ENCODE measurements at places on chromosomes 11 and 22.

DNA sequence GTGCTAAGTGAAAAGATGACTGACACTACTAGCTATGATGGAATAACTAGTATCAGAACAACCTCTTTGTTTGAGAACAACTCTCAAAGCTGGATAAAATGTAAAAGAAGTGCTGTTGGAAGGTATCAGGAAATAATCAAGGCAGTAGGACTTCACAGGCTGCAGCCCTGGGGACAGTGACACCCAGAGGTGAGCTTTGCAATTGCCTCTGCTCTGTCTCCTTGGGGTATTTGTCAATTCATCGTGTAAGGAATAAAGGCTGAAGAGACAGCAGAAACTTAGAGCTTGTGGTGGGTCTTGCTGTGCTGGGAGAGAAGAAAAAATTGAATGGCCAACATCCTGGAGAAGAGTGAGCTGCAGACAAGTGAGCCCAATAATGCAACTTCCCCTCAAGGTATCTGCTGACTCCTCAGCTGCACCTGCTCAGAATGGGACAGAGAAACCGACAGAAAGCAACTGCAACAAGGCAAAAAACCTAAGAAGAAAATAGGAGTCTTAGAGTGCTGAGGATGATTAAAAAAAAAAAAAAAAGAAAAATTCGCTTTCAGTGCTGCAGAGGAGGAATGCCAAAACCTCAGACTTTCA lies 141.1 kb downstream of the RCN1 start:
- DNase-seq, result peak; percentile 39

DNA sequence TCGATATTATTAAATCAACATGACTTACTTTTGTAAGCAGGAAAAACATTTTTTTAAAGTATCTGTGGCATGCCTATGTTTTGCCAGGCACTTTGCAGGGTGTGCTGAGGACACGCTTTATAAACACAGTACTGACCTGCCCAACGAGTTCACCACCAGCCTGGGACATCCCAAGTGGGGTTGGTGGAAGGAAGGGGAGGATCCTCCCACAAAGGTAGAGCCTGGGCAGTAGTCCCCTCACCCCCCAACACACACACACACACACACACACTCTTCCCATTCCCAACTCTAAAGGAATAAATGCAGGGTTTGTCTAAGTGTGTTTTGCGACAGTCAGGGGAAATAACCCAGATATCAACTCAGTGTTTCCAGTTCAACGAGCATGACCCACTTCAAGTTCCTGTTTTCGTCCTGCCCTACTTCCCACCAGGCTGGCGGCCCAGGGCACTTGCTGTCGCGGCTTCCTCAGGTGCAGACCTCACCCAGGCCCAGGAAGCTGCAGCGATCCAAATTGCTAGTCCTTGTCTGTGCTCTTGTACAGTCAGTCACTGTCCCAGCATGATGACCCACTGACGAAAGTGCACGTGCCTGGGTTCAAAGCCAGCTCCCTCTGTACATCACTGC lies 3.1 kb downstream of the CERK start:
- no peak for DNase-seq

DNA sequence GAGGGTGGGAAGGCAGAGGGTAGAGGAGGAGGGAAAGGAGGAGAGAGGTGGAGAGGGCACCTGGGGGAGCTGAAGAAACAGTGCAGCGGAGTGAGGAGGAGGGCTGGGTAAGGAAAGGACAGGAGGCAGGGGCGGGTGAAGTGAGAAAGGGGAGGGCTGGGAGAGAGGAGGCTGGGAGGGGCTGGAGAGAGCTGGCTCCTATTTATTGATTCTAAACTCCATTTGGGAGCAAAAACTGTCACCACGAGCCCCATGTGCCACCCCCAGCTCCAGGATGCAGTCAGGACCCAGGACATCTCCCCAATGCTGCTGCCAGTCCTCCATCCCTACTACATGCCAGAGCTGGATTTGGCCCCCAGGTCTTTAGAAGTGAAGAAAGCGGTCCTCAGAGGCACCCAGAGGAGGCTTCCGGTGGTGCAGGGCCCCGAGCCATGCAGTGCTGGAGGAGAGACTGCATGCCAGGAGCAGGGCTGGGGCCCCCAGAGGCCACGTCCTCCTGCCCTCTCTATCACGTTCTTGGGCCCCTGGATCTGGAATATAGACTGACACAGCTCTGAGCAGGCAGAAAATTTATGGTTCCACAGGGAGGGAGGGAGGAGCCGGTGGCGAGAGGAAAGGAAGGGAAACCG lies 53.7 kb downstream of the SLC22A12 start:
- DNase-seq, result peak; percentile 14

DNA sequence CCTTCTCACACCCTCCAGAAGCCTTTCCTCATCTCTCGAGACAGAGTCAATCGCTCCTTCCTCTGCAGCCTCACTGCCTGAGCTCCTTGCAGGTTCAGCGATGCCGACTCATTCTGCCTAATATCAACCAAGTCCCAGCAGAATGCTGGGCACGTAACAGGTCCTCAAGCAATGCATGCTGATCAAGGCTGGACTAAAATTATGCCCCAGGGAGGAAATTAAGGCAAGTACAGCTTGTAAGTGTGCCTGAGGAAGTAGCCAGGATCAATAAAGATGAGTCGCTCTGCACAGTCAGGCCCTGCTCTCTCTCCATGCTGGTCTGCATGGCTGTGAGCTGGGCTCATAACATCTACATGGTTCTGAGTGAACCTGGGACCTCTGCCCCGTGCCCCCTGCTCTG lies 25.6 kb upstream of the NRIP3 start:
- no peak for DNase-seq

DNA sequence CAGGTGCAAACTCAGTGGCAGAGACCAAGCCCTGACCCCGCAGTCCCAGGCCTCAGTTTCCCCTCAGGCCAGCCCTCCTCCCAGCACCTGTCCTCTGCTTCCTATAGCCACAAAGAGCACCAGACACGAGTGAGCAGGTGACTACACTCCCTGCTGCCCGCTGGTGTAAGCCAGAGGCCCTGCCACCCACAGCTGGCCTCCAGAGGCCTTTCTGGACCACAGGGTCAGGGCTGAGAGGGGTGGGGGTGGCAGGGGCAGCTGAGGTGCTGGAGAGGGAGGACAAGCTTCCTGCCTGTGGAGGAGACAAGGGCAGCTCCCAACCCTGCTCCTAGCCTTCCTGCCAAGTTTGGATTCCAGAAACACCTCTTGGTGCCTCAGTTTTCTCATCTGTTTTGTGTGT lies 31.3 kb upstream of the WNT7B start:
- no peak for DNase-seq

- no peak for DNase-seq
Measured at GRCh38 chr22:42335839-42336378, 65.5 kb upstream of the TCF20 start.

DNA sequence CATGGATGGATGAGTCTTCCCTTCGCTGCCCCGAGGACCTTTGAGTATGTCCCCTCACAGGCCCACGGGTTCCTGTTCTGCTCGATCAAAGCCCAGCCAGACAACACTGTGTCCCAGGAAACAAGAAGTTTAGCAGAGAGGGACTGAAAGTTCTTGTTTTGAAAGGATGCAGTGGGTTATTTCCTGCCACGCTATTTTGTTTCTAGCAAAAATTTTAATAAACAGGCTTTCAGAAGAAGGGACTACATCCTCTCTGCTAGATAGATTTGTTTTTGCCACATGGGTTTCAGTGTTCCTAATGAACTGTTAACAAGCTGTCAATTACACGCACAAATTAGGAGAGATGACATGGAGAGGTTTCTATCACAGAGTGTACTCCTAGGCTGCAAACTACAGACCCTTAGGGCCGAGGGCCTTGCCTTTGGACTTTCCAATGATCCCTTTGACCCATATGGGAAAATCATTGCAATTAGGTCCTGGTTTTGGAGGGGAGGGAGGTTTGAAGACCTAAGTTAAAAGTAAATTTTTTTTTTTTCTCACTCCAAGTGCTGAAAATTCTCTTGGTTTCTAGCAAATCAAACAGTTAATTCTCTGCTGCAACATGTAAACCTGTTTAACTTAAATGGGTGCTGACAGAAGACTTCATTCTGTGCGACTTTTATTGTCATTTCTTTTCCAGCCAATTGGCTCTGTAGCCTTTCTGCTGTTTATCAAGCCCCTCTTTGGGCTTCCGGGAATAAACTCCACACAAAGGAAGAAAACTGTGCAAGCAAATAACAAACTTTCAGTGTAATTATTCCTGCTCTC lies 81.4 kb downstream of the RCN1 start:
- DNase-seq, result no peak

DNA sequence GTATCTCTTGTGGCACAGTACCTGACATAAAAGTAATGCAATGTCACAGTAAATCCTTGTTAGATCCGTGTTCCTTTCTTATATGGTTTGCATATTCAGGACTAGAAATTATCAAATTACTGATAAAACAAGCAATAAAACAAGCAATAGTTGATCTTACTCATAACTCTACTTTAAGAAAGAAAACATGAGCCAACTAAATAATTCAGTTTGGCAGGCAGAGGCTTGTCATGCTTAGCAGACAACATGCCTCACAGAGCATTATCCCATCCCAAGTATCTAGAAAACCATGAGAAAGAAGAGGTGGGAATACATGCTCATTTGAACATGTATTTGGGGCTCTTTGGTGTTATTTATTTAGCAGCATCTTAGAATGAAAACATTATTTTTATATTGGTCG lies 241.9 kb downstream of the SOX6 start:
- DNase-seq, result no peak

- DNase-seq, result no peak
Measured at GRCh38 chr11:110787680-110788079, 75.4 kb upstream of the ARHGAP20 start.

DNA sequence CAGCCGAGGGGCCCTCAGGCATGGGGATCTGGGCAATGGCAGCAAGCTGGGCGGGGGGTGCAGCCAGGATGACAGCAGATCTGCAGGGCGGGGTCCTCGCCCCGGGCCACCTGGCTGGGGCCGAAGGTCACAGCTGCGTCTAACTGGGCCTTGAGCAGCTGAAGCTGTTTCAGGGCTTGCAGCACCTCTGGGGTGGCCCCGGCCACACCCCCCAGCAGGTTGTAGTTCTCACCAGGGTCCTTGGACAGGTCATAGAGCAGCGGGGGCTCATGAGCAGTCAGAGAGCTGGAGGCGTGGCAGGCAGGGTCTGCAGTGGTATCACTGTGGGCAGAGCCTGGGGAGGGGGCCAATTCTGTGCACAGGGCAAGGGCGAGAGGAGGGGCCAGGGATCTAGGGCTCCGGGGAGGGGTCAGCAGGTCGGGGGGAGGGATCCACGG lies 2.8 kb downstream of the ARSA start:
- DNase-seq, result no peak

DNA sequence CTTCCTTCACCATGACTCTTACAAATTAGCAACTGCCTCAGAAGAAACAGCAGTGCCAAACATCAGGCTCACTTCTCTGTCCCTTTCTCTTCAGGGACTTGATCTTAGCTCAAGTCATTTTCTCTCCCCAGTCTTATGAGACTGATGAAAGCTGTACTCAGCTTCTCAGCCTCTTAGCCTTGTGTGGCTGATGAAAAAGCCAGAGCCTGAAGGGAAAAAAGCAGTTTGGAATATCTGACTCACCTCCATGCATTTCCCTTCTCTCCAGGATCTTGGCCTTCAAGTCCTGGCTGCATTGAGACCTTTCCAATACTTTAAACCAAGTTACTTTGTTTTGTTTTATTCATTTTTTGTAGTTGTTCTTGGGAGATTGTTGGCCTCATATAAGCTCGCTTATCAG lies 195.9 kb downstream of the SPON1 start:
- no peak for DNase-seq

DNA sequence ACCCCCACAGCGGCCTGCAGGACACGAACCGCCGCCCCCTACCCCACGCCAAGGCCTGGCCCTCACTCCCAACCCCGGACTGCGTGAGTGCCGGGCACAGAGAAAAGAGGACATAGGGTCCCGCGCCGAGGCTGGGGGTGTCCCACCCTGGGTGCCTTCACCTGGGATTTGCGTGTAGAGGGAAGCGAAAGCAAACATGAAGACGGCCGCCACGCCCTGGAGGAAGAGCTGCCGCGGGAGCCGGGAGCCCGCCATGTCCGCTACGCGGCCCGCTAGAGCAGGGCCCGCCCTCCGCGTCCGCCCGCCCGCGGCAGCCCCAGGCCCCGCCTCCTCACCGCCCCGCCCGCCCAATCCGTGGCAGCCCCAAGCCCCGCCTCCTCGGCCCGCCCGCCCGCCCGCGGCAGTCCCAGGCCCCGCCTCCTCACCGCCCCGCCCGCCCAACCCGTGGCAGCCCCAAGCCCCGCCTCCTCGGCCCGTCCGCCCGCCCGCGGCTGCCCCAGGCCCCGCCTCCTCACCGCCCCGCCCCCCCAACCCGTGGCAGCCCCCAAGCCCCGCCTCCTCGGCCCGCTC lies at the start of gene LMF2:
Gene LMF2 (minus strand): TSS at position 282 of the 570 bp plus-strand sequence. CDS start 27 bp downstream, at position 255.
- DNase-seq, result peak; percentile 75

DNA sequence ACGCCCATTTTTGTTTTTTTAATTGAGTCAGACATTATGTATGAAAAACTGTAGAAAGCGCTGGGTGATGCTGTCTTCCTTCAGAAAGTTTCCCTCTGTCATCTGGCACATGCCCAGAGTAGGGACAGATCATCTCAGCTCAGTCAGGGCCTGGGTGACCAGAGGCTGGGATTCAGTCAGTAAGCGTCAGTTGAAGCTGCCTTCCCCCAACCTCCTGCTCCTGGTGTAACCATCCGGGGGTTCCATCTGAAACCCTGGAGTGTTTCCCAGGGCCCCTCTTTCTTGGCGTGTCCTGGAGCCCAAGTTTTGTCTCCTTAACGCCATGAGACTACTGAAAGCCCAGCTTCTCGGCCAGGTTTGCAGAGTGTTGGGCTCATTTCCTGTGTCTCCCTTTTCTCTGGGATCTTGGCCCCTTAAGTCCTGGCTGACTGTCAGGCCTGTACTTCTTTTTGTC lies 10.7 kb downstream of the PPFIA1 start:
- DNase-seq, result no peak
